ENCODE measurements at places on chromosomes 12 and 14.

- no peak for DNase-seq
Observed at GRCh38 chr14:23071921-23072539, 14.7 kb upstream of the CDH24 start.

- DNase-seq, result no peak
Observed at GRCh38 chr14:28879573-28879996, 113.0 kb downstream of the FOXG1 start.

DNA sequence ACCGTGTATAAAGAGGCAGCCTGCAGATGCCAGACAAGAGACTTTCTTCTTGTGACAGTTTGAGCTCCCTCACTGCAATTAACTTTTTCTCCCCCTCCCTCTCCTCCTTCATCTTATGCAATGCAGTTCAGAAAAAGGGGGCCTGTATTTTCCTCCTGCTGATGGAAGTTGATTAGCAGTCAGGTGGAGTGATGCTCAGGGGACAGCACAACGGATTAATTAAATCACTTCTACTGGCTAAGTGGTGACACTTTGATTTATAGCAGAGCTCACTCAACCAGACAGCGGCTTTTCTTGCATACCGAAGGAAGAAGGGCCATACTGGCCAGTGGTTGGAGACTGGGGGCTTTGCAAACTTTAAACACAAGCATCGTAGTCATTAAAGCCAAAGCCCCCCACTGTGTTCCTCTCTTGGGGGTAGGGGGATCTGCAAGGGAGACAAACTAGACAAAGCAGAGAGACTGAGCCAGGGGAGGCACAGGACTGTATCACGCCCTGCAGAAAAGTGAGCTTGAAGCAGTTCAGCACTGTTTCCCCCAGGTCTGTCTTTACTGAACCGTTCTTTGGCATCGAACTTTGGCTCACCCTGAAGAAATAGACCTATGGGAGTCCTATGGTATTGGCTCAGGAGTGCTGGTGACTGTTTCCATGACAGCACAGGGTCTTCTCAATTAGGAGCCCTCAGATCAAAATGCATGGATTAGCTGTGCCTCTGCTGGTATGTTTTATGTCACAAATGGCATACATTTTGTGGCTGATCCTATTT, 47.7 kb downstream of the SPRING1 start:
- no peak for DNase-seq

DNA sequence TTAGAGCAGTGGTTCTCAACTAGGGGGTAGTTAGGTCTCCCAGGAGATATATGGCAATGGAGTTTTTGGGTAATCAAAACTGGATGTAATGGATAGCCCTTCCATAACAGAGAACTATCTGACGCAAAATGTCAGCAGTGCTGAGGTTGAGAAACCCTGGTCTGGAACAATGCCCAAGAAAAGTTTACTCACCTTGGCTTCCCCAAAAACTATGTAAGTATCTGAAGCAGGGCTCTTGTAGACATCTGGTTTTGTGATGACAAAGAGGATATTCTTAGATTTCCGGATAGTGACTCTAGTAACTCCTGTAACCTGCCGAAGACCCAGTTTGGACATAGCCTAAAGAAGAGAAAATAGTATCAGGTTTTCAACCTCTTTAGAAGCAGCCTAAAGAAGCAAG, 11.8 kb downstream of the NACA start:
- no peak for DNase-seq

DNA sequence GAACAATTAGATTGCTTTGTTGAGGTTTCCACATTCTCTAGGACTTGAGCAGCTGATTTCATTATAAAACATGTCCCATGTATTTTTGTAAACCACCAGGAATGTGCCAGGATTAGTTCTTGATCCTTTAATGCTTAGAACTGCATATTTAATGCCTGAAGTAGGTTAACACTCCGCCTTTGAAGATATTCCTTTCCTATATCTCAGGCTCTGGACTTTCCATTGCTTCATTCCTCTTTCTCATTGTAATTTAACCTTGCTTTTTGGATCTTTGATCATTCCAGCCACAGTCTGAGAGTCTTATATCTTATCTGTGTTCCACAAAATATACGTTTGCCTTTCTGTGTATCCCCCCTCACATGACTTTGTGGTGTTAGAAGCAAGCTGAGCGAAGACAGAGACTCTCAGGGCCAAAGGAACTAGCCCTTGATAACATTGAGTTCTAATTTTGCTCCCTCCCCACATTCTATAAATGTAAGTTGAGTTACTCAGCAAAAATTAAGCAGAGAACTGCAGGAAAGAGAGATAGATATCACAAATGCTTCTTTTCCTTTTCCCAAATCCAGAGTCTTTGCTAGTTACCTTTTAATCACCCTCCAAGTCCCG, 2.4 kb upstream of the CLEC1B start:
- DNase-seq, result no peak

DNA sequence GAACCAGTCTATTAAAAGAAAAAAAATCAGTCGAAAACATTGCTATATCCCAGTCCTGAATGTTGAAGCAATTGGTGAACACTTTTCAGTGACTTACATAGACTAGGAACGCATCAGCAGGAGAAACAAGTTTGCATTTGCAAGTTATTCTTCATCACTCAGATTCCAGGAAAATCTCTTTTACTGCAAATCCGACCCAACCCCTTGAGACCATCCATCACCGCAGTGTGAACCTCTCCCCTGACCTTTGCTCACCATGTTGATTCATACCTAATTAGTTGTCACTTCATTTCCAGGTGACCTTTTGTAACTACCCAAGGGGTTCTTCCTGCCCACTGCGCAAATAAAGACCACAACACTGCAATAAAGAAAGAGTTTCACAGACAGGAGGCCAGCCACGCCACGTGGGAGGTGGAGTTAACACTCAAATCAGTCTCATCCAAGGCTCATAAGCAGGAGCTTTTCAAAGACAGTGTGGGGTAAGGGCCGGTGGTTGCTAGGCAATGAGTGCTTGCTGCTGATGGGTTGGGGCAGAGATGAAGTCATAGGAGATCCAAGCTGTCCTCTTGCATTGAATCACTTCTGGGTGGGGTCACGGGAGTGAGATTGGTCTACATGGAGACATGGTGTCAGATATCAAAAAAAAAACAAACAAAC, 241.3 kb upstream of the TMEM132C start:
- DNase-seq, result no peak

GRCh38 chr12:106332536-106332935, 25.0 kb upstream of the POLR3B start:
- no peak for DNase-seq

DNA sequence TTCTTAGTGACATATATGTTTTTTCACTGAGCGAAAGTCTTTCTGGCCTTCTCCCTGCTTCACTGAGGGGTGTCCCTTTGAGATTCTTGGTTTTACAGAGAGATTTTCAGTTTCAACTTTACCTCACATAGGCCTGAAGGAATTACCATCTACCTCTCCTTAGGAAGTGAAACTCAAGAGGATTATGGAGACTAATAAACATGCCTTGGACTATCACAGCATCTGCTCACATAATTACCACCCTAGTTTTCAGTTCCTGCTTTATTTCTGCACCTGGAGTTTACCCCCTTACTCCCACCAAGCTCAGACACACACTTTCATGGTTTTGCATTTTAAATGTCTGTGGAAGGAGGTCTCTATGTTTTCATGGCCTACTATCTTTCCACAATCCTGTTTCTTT, 118.3 kb upstream of the SCAF11 start:
- no peak for DNase-seq

DNA sequence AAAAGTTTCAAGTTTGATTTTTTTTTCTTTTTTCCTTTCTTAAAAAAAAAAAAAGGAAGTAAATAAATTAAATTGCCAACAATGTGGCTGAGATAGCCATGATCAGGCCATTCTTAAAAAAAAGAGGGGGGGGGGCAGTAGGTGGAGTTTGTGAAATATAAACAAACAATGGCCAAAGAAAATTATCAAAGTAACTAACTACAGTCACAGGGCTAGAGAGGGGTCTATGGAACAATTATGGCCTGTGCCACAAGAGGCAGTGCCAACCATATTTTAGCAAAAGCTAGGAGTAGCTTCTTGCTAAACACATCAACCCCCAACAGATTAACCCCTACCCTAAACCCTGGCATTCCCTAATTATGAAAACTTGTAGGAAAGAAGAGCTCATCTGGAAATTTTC, 16.2 kb upstream of the SMARCC2 start:
- DNase-seq, result no peak

DNA sequence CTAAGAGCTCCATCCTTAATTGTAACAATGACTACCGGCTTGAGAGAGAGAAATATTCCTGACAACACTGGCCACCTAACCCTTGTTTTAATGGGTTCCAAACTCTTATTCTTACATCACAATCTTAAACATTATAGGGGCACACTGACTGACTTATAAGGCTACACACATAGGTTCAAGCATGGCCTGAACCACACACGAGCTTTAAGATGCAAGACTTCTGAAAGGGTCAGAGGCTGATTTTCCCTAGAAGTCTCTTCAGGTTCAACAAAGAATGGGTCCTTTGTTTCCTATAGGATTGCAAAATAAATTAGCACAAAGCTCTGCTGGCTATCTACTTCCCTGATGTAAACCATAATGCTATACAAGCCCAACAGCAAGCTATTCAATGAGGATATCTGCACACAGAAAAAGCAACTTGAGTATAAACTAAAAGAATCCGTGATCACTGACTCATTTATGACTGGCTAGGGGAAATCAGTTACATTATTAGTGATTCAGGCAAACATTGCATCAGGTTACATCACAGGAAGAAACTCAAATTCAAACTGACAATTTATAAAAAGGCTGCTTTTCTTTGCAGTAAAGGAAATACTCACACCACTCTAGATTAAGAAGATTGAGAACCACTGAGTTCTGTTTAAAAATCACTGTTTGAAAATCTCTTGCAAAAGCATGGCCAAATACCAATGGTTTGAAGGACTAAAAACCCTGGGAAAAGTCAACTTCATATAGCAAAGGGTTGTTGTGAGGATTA, 8.5 kb downstream of the BTG1 start:
- DNase-seq, result no peak

GRCh38 chr12:46396826-46397225, 24.3 kb upstream of the SLC38A2 start:
- DNase-seq, result no peak

DNA sequence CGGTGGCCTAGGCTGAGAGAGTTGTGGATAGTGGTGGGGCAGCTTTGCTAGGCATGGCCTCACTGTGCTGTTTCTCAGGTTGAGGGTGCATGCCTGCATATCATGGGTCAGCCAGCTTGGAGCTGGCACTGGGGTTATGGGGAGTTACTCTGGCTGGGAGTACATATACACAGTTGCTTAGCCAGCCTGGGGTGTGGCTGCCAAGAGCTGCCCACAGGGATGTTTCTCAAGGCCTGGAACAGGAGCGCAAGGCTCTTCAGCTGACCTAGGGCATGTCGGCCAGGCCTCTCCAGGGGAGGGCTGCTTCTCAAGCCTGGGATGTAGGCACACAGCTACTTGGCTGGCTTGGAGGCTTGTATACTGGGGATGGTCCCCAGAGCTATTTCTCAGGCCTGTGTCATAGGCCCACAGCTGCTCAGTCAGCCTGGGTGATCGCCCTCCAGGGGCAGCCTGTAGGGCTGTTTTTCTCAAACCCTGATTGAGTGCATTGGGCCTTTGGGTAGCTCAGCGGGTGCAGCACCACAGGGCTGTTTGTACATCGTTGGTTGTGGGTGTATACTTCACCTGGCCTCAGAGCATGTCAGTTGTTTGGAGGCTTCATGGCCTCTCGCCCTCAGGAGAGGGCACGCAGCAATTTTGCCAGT, 114.9 kb downstream of the METTL25 start:
- DNase-seq, result no peak

DNA sequence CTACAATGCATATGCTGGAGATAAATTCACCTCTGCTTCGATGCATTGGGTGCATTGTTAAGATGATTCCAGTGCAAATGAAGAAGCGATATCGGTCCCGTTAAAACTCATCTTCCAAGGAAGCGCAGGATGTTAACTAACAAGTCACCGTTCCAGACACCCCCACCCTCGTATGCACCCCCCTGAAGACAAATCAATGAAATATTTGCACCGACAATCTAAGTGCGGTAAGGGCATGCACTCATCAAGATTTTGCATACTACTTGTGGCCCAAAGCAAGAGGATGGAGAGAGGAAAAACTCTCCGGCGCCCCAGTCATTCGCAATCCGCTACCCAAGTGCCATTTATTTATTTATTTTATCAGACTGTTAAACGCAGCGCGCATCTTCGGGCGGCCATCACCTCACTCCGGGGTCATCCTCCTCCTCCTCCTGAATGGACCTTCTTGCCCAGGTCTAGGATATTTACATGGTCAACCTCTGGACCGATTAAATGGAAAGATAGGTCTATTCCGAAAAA, 1.2 kb downstream of the NOVA1 start:
- DNase-seq, result no peak

DNA sequence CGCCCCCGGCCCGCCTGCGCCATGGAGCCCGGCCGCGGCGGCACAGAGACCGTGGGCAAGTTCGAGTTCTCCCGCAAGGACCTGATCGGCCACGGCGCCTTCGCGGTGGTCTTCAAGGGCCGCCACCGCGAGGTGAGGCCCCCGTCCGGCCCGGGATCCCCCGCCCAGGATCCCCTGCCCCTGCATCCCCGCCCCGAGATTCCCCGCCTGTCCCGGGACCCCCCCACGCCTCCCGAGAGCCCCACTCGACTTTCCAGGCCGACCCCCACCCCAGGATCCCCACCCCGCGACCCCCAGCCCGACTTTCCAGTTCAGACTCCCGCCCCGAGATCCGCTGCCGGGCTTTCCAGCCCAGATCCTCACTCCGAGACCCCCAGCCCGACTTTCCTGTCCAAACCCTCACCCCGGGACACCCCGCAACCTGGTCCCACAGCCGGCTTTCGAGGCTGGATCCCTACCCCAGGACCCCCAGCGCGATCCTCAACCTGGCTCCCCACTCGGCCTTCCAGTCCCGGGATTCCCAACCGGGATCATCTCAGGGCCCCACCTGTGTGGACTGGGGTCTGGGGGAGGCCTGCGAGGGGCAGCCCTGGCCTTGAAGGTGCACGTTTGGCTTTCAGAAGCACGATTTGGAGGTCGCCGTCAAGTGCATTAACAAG, 688 bp downstream of the ULK1 start:
- no peak for DNase-seq

DNA sequence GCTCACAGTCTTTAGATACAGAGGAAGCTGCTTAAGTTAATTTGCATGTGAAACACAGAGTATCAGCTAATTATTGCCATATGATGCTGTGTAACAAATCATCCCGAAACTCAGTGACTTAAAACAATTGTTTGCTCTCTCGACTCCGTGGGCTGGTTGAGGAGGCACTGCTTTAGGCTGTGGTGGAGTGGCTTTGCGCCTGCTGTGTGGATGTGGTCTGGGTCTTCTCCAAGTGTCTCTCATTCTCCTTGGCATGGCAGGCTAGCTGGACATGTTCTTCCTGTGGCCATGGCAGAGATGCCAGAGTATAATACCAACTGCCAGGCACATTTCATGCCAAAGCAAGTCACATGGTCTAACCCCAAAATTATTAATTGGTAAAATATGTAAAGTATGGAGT, 40.9 kb downstream of the PELI2 start:
- DNase-seq, result no peak

GRCh38 chr12:99334285-99335056, 313.1 kb upstream of the GARIN6 start:
- DNase-seq, result no peak
